ENCODE measurements at places on chromosomes 2 and 18. TPM values are rescaled to one million over a fixed set of nuclear protein-coding genes. Genes with fewer than 3 reads are reported as not detected.

DNA sequence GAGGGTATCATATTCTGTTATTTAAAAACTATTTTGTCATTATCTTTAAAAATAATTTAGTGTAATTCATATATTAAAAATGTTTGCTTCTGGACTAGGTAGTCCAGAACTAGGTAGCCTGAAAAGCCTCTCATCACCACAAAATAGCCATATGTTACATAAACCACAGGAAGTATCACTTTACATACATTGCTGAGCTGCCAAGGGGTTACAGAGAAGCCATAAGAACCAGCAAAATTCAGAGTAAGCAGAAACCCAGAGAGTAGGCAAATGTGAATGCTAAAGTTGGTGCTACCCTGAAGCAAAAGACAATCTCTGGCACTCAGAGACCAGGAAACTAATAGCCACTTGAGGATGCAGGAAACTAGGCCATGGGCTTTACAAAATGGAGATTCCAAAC is 60.9 kb downstream of the LOXHD1 start:
- no peak for DNase-seq

- DNase-seq, result no peak
Measured at GRCh38 chr2:191215230-191215629, 30.0 kb upstream of the MYO1B start.

DNA sequence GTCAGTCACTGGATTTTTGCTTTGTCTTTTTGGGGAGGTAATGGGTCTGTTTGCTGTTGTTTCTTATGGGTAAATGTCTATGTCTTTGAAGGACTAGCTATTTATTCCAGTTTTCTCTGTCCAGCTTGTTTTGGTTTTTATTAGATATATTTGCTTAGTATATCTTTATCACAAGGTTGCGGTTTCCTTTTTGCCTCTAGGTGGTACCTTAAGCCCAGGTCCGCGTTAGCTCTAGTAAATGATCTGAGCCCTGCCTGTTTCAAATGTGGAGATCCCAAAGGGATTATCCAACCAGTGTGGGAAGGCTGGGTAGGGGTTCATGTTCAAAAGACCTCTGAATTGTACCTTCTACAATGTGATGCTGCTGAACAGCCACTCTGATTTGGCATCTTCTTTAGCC is 114.5 kb downstream of the MYO3B start:
- no peak for DNase-seq

DNA sequence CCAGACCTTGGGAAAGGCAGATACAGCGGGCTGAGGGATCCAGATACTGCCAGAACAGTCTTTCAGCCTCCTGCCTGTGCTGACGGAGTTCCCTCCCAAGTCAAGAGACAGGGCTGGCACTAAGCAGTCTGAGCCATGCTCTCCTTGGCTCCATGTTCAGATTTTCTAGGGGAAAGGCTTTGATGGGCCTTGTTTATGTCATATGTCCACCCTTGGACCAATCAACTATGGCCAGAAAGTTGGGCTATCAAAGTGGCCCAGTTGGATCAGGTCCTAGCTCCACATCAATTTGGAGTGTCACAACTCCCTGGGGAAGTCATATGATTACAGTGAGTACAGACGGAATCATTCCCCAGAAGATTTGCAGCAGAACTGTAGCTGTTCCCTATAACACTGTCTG is 152.0 kb downstream of the GREB1L start:
- DNase-seq, result no peak

- DNase-seq, result no peak
Measured at GRCh38 chr18:7764405-7764804, 197.3 kb downstream of the PTPRM start.

DNA sequence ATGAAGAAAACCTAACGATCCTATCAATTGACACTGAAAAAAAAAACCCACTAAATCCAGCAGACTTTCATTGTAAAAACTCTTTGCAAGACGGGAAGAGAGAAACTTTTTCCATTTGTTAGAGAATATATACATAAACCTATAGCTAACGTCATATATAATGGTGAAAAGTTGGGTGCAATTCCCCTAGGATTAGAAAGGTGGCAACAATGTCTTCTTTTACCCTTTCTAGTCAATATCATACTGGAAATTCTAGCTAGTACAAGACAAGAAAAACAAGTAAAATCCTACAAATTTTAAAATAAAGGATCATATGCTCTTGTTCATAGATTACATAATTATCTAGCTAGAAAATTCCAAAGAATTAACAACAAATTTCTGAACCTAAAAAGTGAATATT is 1596.5 kb upstream of the LRRTM1 start:
- no peak for DNase-seq

PJVK gene
- total RNA-seq, result 4.5 TPM

CDH19 gene
- total RNA-seq, result not detected

TUBA3E gene
- total RNA-seq, result not detected

RNF125 gene
- 12.0 TPM for total RNA-seq

PPP1R1C gene
- total RNA-seq, result not detected
